Activated gamma-delta T cell (primary cell): ENCODE measurements at places on chromosomes 2 and 18.

DNA sequence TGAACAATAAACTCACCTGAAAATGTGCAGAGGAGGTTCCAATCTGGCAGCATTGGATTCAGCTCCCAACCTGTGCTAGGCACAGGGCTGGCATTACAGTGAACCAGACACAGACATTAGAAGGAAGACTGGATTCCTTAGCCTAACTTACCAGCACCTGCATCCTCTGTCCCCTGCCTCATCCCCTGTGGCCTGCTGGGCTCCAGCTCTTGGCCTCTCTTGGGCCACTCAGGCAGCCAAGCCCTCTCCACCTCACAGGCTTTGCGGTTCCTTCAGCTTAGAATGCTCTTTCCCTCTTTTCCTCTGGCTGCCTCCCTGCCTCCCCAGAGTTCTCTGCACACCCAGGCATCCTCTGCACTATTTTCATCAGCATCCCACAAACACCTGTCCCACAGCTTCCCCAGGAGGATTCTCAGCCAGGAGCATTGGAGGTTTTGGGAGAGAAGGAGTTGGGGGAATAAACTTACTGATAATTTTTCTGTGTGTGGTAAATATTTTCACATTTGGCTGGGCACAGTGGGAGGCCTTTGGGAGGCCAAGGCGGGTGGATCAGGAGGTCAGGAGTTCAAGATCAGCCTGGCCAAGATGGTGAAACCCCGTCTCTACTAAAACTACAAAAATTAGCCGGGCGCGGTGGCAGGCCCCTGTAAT lies 132.0 kb downstream of the INHBB start:
- DNase-seq: no peak

DNA sequence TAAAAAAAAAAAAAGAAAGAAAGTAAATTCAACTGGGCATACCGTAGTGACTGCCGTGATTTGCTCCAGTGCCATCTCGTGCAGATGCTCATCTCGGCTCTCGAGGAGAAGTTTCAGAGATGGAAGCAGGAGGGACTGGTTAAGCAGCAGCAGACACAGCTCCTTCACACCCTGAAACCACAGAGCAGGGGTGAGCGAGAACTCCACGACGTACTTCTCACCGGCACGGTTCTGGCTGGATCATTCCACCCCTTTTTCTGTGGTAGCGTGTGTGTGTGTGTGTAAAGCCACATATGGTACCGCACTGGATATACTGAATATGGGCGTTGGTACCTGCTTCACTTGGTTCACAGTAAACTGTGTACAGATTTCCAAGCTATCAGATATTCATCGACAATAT lies 382.2 kb downstream of the NBAS start:
- no peak for DNase-seq

DNA sequence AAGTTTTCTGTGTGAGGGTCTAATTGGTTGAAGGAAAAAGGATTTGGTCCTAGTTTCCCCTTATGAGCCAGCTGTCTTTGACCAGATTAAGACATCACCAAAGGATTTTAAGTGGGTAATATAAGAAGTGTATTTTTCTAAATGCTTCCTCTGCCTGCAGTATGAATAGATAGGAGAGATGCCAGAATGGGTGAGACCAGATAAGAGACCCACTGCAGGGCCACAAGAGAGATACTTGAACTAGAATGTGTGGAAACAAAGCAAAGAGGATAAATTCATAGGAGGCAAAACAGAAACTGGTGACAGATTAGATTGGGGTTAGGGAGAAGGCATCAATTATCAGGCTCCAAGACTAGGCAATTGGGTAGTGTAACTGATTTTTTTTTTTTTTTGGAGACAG lies 1.1 kb upstream of the HDHD2 start:
- DNase-seq: no peak

GRCh38 chr2:173884025-173884802 lies 81.0 kb downstream of the SP3 start:
- no peak for DNase-seq

DNA sequence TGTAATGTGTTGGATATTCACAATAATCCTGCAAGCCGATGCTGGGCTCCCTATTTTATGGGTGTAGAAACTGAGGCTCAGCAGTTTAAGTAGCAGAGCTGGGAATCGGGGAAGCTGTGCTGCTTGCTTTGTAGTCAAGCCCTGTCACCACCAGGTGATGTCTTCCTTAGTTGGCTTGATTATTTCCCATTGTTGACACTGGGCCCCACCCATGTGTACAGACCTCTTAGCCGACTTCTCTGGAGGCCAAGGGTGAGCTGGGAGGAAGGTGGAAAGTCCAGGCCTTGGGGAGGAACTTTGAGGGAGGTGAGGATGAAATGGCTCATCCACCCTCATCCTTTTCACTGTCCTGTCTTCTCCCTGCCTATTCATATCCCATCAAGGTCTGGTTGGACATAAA lies 60.0 kb downstream of the CAPN13 start:
- no peak for DNase-seq

DNA sequence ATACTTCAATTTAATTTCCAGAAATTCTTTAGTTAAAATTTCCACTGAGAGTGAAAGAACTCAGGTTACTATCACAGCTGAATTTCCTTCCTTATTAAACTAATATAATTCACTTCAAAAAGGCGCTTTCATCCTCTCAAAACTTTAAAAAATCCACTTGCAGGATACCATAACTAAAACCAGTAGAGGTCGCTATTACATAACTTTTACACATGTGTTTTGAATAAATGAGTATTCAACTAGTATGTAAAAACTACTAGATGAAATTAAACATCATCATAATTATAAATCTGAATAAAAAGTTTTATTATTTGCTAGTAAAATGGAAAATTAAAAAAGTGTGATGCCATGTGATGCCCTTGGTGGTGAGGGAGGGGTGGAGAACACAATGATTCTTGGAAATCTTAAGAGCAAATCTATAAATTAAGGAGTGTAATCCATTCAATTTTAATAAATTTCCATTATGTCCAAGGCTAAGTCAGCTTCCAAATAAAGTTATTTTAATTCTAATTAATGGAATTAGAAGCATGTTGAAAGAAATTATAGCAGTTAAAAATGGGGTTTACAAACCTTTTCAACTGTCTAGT lies 61.4 kb downstream of the SOS1 start:
- DNase-seq: no peak

- DNase-seq: no peak
These were observed 20.5 kb downstream of the APLF start for GRCh38 chr2:68487773-68488355.

DNA sequence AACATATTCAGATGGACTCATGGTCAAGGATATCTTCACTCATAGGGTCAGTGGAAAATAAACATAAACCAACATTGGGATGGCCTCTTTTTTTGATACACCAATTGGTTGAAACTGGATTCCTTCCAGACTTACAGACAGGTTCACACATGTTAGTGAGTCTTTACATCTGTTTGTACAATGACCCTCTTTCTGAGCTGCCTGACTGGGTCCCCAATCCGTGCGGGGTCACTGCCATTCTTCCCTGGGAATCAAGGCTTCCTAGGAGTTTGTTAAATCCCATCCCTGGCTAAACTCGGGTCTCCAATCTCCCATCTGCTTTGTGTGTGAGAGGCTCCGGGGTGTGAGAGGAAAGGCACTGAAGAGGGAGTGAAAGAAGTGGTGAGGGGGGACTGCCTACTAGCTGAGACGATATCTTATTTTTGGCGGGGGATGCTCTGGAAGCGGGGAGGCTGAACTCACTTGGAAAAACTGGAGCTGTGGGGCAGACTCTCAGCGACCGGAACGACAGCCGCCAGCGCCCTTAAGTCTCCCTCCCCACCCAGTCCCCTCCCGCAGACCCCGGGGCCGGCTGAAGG lies 487 bp downstream of the STARD6 start:
- DNase-seq: no peak

GRCh38 chr2:168244318-168244717 lies 3.1 kb downstream of the STK39 start:
- no peak for DNase-seq

DNA sequence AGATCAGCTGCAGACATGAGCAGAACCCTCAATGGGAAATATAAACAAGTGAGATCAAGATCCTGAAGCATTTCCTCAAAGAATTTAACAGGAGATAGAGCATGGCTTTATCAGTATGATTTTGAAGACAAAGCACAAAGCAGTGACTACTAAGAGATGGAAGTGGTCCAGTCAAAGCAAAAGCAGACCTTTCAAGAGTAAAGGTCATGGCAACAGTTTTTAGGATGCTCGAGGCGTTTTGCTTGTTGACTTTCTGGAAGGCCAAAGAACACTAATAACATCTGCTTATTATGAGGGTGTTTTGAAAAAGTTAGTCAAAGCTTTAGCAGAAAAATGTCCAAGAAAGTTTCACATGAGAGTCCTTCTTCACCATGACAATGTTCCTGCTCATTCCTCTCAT lies 128.5 kb downstream of the KCNE4 start:
- no peak for DNase-seq

- no peak for DNase-seq
These were observed 273.5 kb downstream of the PIK3C3 start for GRCh38 chr18:42228581-42228980.

GRCh38 chr18:45571714-45572113 lies 43.6 kb upstream of the SLC14A2 start:
- DNase-seq: no peak

DNA sequence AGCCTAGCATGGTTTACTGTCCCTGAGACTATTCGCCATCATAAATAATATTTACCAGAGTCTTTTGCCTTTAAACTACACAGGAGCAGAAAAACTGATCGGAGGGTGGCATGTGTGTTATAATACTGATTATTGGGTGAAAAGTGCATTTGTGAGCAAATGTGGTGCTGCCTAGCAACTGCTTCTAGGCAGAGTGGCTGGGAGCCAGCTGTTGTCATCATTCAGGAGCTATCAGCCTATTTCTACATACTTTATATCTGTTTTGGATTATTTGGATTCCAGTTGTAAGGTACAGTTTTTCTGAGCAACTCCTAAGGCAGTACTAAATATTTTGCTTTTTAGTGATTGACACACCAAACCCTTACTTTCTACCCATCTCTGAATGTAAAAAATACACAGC lies 75.0 kb upstream of the MSTN start:
- DNase-seq: no peak

GRCh38 chr2:36579297-36579664 lies 18.7 kb downstream of the FEZ2 start:
- DNase-seq: no peak

DNA sequence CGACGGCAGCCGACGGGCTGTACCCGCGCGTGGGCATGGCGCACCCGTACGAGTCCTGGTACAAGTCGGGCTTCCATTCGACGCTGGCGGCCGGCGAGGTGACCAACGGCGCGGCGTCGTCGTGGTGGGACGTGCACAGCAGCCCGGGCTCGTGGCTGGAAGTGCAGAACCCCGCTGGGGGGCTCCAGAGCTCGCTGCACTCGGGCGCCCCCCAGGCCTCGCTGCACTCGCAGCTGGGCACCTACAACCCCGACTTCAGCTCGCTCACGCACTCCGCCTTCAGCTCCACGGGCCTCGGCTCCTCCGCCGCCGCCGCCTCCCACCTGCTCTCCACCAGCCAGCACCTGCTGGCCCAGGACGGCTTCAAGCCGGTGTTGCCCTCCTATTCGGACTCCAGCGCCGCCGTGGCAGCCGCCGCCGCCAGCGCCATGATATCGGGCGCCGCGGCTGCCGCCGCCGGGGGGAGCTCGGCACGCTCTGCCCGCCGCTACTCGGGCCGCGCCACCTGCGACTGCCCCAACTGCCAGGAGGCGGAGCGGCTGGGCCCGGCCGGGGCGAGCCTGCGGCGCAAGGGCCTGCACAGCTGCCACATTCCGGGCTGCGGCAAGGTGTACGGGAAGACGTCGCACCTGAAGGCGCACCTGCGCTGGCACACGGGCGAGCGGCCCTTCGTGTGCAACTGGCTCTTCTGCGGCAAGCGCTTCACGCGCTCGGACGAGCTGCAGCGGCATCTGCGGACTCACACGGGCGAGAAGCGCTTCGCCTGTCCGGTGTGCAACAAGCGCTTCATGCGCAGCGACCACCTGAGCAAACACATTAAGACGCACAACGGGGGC lies 2.0 kb downstream of the SP9 start:
- peak; percentile 24 for DNase-seq

GRCh38 chr2:80269806-80270205 lies 34.7 kb downstream of the LRRTM1 start:
- DNase-seq: no peak
